Urinary bladder (tissue), 4 donors: ENCODE measurements at places on chromosomes 2 and 18. TPM values are rescaled to one million over a fixed set of nuclear protein-coding genes. Genes with fewer than 3 reads are reported as not detected.

The ZAP70 gene
- 1.9 TPM for total RNA-seq

The VSNL1 gene
- total RNA-seq: 1.7 TPM

The C2orf66 gene
- total RNA-seq: 0.32 TPM

The SAG gene
- not detected for total RNA-seq

DNA sequence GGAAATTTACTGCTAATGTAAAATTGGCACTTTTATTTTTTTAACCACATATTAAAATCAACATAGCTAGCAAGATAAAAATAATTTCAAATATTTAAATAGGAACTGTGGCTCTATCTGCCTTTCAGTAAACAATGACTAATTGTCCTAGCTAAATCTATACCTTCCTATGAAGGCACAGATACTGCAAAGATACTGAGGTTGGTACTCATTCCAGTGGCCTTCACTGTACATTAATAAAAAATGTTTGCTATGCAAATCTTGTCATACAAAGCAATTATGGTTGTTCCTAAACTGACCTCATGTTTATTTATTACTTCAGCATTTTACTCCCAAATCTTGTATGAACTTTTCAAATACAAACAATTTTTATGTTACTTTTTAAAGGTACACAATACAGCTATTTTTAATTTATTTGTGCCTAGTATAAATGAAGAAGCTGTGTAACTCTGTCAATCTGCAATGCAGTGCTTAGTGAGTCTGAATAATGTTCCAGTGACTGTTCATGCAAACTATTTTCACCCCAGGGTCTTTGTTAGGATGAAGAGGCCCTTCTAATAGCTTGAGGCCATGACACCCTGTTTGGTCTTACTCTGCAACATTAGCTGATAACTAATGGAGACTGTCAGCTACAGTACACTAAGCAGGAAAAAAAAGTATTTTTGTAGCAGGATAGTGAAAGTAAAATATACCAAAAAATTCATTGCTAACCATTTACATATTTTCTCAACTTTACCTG lies 9.3 kb upstream of the ERBB4 start:
- no peak for DNase-seq

- no peak for DNase-seq
Observed at GRCh38 chr2:163610817-163611556, 124.8 kb downstream of the FIGN start.

- no peak for DNase-seq
Observed at GRCh38 chr2:163655667-163656066, 80.1 kb downstream of the FIGN start.

- no peak for DNase-seq
Observed at GRCh38 chr2:71831193-71831577, 316.5 kb downstream of the CYP26B1 start.

- no peak for DNase-seq
Observed at GRCh38 chr2:529424-529823, 147.8 kb downstream of the TMEM18 start.

DNA sequence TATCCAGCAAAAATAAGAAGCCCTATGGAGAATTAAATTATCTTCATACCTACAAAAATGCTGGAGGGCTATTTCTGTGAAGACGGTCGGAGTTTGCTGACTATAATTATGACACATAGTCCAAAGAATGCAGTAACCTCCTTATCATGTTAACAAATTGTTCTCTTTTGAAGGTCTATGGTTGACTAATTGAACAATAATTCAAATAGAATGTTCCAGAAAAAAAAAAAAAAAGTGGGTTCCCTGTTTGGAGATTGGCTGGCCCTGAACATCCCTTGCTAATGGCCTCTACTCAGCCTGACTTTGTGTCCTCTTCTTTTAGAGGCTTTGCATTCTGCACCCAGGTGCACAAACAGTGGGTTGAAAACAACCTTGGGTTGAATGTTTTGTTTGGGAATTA lies 82.8 kb upstream of the CCBE1 start:
- DNase-seq: no peak

- DNase-seq: no peak
Observed at GRCh38 chr2:47653902-47654789, 128.8 kb upstream of the MSH6 start.

DNA sequence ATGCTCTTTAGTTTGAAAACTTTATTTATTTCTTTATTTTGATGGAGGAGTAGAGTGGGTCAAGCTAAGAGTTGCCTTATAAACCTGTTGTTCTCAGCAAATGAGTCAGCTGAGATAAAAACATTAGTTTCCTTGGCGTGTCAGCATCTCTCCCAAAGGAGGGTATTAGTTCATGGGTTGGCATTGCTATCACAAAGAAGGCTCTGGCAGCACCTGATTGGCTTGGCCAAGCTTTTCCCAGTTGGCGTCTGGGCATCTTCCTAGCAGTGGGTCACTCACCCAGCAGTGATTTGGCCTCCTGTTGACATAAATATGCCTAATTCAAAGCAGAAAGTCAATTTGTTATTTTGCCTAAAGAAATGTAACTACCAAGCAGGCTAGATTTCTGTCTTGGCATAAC lies 200.7 kb upstream of the TNP1 start:
- DNase-seq: no peak

GRCh38 chr18:76589316-76589715 lies 94.3 kb upstream of the ZNF516 start:
- DNase-seq: no peak

DNA sequence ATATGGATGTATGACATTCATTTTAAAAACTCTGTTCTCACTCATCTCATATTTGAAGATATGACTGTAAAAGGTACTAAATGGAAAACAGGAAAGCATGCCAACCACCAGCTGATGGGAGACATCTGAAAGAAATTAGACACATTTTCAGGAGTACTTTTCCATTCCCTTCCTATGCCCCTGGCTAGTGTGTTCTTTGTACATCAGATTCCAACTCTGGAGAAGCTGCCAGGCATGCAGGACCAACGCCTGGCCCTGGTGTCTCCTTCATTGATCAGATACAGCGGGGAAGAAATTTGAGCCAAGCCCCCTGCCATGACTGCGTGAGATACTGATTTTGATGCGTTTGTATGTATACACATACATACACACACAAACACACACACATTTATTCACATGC lies 599.0 kb upstream of the SYT4 start:
- no peak for DNase-seq

DNA sequence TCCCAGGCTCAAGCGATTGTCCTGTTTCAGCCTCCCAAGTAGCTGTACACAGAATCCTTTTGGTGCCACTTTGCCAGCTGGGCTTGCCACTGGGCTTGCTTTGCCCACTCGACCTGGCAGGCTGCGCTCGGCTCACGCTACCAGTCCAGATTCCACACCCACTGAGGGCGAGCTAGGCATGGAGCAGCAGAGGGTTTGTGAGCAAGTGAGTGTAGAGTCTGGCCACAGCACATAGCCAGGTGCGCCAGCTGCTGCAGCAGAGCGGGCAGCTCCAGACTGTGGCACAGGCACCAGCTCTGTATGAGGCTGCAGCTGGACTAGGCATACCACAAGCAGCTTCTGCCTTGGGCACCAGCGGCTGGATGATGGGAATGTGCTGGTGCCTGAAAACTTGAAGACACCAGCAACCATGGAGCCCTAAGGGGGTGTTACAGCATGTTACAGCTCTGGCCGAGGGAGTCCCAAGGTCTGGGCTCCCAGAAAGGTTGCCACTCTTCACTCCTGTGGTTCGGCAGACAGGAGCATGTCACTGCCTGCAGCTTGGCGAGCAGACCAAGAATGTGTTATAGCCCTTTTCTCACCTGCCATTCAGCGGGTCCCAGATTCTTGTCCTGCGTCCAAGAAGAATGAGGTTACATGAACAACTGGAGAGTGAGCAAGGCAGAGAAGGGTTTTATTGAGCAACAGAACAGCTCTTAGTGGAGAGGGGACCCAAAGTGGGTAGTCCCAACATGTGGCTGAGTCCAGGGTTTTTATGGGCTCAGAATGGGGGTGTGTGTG lies 12.9 kb downstream of the SMARCAL1 start:
- no peak for DNase-seq
